H1 (cell line): ENCODE measurements at places on chromosomes 7 and 10. TPM values are rescaled to one million over a fixed set of nuclear protein-coding genes. Genes with fewer than 3 reads are reported as not detected.

RPP38 gene
- total RNA-seq, result 21.9 and 23.3 TPM in 2 replicates

HOXA9 gene
- total RNA-seq, result not detected in 2 replicates

TMEM254 gene
- 26.4 and 26.9 TPM in 2 replicates for total RNA-seq

TUBB8 gene
- total RNA-seq, result 1.4 and 1.5 TPM in 2 replicates

SEMA4G gene
- 7.1 and 7.6 TPM in 2 replicates for total RNA-seq

ZNF853 gene
- 5.5 and 5.7 TPM in 2 replicates for total RNA-seq

INSYN2A gene
- total RNA-seq, result 0.19 TPM in 2 replicates

DNA sequence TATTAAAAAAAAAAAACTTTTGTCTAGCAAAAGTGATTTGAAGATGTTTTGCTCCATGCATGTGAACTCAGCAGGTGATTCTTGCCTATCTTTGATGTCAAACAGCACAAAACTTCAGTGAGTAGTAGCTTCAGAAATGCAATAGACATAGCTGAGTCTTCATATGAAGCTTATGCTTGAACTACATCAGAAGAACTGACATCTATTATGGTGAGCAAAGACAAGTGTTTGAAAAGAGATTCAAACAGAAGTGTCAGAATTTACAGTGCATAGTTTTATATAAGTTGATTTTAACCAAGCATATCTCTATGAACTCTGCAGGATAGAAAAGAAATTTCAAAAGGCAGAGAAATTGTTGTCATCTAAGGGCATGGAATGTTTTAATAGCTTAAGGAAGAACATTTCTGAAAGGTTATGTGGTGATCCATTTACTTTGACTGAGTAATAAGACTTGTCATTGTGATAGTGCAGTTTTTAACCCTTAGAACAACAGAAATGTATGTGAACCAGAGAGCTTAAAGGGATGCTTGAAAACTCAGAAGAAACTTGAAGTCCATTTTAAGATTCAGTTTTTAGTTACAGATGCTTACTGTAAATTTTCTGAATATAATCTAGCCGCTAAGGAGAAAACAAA lies 351.4 kb downstream of the MDFIC start:
- no peak for DNase-seq

GRCh38 chr10:88343761-88344484 lies 239.2 kb downstream of the RNLS start:
- DNase-seq, result no peak

- DNase-seq, result no peak
These were observed 3.4 kb upstream of the LFNG start for GRCh38 chr7:2516194-2516555.

DNA sequence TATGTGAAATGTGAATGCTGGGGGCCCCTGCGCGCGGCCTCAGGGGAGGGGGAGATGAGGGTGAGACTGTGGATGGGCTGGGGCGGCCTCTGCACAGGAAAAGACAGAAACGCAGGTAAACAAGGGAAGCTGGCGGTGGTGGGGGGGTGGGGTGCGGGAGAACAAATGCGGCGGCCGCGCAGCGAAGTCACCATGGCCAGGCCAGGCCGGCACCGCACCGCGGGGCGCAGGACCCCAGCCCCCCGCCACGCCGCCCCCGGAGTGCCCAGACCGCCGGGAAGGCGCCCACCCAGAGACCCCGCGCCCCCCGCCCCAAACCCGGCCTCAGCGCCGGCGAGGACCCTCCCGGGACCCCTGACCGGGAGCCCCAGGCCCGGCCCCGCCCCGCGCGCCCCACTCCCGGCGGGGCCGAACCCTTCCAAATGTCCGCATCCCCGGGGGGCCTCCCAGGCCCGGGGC lies 14.5 kb upstream of the DNAAF5 start:
- no peak for DNase-seq

DNA sequence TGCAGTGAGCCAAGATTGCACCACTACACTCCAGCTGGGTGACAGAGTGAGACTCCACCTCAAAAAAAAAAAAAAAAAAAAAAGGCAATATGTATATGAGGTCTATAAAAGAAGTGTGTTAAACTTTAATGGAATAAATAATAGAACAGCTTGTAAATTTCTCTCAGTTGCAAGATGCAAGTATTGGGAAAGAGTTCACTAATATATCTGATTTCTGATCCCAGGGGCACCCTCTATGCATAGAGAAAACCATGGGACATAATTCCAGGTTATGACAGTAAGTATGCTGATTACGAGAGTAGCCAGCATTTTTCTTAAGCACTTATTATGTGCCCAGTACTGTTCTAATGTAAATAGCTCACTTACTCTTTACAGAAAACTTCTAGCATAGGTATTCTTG lies 66.1 kb upstream of the AFAP1L2 start:
- DNase-seq, result no peak

DNA sequence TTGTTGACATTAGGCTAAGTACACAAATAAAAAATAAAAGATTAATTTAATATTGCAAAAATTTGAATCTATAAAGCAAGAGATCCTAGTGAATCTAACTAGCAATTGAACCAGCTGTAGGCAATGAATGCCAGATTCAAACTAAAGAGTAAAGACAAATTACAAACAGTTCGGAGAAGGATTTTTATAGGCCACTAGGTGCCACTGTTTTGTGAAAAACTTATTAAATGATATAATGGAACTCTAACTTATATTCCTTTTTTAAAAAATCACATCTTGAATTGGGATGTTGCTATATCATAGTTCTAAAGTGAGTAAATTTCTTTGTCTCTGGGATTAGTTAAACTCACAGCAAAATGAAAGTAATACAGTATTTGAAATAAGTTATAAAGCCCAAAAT lies 39.1 kb upstream of the GNAI1 start:
- no peak for DNase-seq

DNA sequence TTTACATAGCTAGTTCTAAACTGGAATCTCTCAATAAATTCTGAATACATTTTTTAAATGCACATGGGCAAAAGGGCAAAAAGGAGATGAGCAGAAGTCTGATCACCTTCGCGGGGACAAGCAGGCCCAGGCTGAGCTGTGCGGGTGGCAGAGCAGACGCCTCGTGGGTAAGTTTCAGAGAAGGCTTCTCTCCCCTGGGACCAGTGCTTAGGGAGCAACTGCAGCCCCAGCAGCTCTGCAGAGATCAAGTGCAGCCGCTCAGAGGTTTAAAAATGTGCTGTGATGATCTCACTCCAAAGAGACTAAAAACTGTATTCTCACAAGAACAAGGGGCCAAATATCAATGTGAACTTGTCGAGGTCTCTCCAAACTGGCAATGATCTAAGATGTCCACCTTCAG lies 264.3 kb upstream of the RNF32 start:
- DNase-seq, result no peak

DNA sequence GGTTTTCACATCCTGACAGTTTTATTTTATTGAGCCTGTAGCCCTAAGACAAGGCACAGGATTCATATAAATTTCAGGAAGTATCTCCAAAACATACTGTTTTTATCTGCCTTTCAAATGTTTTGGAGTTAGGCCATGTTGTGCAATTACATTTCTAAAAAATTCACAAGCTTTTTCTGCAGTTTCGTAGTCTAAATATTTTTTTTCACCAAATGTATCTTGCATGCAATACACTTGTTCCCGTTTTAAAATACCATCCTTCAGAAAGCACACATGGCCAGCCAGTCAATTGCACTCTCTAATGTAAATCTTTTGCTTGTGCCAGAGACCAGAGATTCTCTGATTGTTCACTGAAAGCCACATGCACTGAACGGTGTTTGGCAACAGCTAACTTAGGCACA lies 161.5 kb upstream of the PRKCQ start:
- DNase-seq, result no peak

DNA sequence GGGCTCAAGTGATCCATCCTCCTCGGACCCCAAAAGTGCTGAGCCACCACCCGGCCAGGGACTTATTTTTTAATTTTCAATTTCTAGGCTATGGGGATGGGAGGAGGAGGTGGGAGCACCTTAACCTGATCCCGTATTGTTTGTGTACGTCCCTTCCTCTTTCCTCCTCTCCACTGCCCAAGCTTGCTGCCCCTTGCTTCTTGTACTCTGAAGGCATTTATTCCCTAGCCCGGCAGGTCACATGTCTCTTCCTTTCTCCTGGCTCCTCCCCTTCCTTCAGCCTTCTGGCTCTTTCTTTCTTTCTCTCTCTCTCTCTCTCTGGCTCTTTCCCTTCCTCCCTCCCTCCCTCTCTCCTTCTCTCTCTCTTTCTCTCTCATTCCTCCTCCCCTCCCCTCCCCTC lies 56.0 kb downstream of the COL26A1 start:
- DNase-seq, result no peak
